ENCODE measurements at places on chromosomes 13 and 19. TPM values are rescaled to one million over a fixed set of nuclear protein-coding genes. Genes with fewer than 3 reads are reported as not detected.

Gene KLK2
- not detected for total RNA-seq

Gene TUBA3C
- total RNA-seq, result not detected

Gene KLK1
- not detected for total RNA-seq

Gene SLC25A15
- total RNA-seq, result 9.8 TPM

Gene CBY2
- not detected for total RNA-seq

Gene ATP7B
- 3.5 TPM for total RNA-seq

Gene CBARP
- 7.7 TPM for total RNA-seq
